Mucosa of descending colon (tissue), 3 donors: ENCODE measurements at places on chromosomes 7 and 10. TPM values are rescaled to one million over a fixed set of nuclear protein-coding genes. Genes with fewer than 3 reads are reported as not detected.

GRCh38 chr10:78164702-78165101 is 131.0 kb downstream of the RPS24 start:
- no peak for DNase-seq

DNA sequence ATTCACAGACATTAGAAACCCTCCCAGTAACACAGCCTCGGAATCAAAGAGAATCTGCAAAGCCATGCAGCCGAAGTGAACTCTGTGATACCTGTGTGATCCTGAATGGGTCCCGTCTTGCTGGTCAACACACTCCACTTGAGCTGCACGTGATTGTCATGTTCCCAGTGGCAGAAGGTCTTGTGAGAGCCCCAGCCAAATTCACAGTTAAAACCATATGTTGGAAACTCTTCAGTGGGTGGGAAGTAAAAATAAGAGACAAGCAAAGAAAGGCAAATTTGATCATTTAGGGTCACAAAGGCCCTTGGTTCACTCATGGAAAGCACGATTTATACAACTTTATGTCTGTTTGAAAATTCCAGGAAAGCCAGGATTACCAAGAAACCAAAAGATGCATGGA is 142.3 kb downstream of the NRP1 start:
- DNase-seq, result no peak

GRCh38 chr10:86642499-86642898 is 11.8 kb upstream of the OPN4 start:
- DNase-seq, result no peak

DNA sequence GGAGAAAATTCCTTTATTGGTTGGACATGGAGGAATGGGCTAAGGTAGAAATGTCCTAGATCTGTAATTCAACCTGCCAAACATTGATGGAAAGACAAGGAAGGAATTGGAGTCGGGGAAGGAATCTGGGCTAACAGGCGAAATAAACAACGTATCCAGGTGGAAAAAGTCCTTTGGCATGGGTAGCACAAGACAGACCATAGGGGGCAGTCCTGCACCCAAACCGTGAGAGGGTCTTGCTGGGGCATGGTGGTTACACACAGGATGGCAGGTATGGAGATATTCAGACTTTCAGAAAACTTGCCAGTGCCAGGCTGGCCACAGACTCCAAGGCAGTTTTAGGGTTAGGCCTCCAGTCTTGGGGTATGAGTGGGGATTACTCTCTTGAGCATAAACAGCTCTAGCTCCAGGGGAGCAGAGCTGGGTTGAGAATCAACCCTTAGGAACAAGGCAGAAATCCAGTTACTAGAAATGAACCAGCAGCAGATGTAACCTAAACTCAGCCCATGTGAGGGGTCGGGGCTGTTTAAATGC is 188.6 kb upstream of the GDF10 start:
- no peak for DNase-seq

DNA sequence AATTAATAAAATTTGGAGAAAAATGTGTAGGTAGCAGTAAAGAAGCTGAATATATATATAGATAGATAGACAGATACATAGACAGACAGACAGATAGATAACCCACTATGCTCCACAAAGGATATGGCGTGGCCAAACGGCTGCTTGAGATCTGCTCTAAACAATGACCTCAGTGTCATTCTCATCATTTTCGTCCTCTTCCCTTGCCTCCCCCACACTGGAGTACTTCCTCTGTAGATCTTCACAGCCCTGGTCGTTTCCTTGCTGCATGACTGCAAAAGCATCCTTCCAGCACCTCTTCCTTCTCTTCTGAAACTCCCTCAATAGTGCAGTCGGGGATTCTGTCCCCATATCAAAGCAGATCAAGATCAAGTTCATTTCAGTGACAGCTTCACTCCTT is 35.6 kb upstream of the ATP6V0A4 start:
- DNase-seq, result no peak

GRCh38 chr10:91286572-91286971 is 66.1 kb downstream of the PCGF5 start:
- DNase-seq, result no peak

DNA sequence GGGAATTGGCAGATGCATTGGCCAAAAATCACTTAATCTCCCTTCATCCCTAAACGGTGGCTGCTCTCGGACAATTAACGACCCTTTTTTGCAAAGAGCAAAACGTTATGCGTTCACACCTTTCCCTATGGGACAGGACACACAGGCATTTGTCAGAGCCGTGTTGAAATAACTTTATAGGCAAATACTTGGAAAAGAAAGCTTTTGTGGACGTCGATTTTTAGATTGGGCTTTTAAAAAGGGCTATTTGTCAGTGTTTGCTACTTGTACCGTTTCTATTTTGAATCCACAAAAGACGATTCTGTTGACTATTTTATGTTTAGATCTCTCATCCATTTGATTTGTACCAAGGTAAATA is 245.6 kb downstream of the SLC25A13 start:
- DNase-seq, result no peak

DNA sequence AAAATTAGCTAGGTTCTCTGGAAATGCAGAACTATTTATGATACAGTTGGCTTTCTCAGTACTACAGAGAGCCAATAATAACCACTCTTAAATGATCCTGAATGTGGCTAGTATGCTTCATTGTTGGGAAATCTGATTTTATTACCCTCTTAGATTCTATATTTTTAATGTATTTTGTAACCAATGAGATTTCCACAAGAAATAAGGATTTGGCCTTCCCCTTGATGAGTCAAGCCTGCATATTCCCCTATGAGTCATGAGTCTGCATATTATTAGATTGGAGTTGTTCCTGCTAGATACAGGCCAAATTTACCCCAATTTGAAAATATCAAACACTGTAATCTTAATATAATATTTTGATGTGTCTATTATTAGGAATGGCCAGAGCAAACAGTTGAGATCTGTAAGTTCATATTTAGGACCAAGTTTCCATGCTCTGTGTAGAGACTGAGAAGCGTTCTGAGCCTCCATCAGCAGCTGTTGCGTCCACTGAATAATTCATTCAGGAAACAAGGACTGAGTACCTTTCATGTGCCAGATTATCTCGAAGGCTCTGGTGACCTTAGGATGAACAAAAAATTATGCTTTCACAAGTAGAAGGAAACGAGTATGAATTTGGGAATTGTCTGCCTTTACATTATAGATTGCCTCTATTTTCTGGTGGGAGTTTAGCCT is 793.4 kb downstream of the NRG3 start:
- DNase-seq, result no peak

DNA sequence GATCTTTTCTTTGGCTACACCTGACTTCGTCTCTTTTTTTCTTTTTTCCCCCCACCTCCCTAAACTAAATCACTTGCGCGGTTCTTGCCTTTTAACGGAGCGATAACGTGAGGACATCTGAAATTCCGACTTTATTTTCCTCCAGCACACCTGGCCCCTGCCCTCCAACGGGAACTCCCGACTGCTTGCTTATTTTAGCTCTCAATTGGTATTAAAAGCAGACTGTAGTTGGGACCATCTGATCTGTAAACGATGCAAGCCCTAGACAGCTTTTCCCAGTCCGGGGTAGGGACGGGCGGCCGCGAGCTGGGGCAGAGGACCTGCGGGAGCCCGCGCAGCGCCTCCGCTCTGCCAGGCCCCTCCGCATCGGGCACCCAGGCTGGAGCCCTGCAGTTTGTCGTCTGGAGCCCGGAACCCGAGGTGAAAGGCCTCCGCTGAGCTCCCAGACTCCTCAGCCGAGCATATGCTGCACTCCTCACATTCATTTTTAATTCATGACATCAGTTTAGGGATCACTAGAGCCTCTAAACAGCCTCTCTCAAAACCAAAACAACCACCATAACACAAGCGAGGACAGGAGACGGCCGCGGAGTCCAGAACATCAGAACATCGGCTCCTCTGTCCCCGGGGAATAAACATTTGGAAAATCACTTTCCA is 10.0 kb upstream of the EMX2 start:
- no peak for DNase-seq

Gene DLG5
- total RNA-seq, result 78.3 TPM

Gene KIF11
- total RNA-seq, result 3.2 TPM

Gene CLDN4
- 450 TPM for total RNA-seq

- no peak for DNase-seq
Measured at GRCh38 chr7:88202799-88203198, 17.0 kb downstream of the SRI start.

GRCh38 chr10:86981716-86982115 is 13.4 kb downstream of the ADIRF start:
- DNase-seq, result no peak

Gene HIF1AN
- 42.3 TPM for total RNA-seq

DNA sequence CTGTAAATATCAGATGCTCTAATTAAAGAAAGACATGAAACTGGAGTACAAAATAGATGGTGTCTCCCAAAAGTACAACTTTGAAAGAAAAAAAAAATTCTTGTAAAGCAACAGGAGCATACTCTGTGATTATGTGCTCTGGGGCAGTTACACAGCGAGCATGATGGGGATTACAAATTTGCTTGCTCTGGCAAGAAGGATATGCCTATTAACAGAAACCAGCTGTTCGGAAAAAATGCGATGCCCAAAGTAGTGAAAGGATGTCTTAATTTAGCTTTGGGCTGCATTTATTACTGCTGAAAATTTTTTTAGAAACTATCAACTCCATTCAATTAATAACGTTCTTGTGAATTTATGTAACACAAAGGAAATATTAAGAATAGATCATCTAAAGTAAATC is 256.9 kb upstream of the TPK1 start:
- no peak for DNase-seq

Gene FFAR4
- total RNA-seq, result 17.4 TPM

DNA sequence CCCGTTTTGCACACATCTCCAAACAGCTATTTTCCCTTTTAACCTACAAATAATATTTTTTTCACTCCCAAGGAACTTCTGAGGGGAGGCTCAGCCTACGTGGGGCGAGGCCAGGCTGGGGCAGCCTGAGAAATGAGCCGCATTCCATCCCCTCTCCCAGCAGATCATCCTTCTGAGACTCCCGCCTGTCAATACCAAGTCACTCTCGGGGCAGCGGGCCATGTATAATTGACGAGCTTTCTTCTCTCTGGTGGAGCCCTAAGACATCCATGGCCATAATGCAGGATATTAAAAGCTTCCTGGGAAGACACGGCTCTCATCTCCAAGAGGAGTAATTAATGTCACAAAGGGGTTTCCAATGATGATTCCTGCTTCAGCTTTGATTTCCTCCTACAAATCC is 37.8 kb upstream of the CHST15 start:
- no peak for DNase-seq

- no peak for DNase-seq
Measured at GRCh38 chr10:58952747-58953466, 223.5 kb upstream of the PHYHIPL start.

- DNase-seq, result no peak
Measured at GRCh38 chr10:58570979-58571378, 58.3 kb downstream of the BICC1 start.

- DNase-seq, result no peak
Measured at GRCh38 chr10:80492848-80493521, 38.9 kb downstream of the TSPAN14 start.

- DNase-seq, result no peak
Measured at GRCh38 chr7:90568213-90568612, 27.9 kb upstream of the CDK14 start.

GRCh38 chr7:35736725-35737124 is 41.8 kb upstream of the HERPUD2 start:
- no peak for DNase-seq

DNA sequence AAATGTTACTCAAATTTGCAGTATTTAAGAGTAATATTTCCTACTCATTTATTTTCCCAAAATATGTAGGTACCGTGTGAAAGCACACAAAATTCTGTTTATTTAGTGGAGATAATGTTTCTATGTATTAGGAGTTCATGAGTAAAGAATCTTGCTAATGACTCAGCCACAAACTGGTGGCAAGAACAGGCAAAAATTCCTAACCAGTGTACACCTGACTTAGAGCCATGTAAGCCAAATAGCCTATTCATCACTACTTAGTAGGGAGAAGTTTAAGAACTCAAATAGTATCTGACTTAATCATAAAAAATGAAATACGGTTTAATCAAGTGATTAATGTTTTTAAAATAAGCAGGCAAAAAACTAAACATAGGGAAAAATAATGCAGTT is 169.0 kb downstream of the SRPK2 start:
- no peak for DNase-seq

- no peak for DNase-seq
Measured at GRCh38 chr10:127018298-127018650, 113.0 kb downstream of the DOCK1 start.

Gene FAM25G
- not detected for total RNA-seq

GRCh38 chr10:80700252-80700651 is 162.6 kb downstream of the SH2D4B start:
- no peak for DNase-seq

Gene SFTPA1
- 1.0 TPM for total RNA-seq

Gene CRYGN
- not detected for total RNA-seq

DNA sequence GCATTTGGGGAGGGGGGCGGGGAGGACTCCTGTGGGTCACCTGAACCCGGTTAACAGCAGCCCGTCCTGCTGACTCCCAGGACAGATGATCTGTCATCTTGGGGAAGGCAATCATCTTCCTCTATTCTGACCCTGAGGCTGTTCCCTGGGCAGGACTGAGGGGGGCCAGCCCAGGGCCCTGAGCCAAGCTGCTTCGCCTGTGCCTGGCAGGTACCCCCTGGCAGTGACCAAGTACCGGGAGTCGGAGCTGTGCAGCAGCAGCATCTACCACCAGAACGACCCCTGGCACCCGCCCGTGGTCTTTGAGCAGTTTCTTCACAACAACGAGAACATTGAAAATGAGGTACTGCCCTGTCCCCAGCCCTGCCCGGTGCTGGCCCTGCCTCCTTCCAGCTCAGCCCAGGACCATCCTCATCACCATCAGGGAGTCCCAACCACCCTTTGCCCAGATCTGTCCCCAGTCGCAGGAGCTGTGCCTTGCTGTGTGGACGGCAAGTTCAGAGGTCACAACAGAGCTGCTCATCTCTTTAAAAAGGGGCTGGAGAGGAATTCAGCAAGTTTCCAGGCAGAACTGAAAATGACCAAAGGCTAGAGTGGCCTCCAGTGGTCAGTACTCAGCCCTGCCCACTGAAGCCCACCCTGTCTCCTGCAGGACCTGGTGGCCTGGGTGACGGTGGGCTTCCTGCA is 8.1 kb downstream of the AOC1 start:
- DNase-seq, result no peak

GRCh38 chr10:4241724-4242345 is 456.8 kb upstream of the KLF6 start:
- no peak for DNase-seq

- no peak for DNase-seq
Measured at GRCh38 chr7:80981405-80981804, 62.6 kb upstream of the SEMA3C start.

- DNase-seq, result no peak
Measured at GRCh38 chr7:130303127-130303526, 10.2 kb downstream of the CPA4 start.

Gene NPFFR1
- total RNA-seq, result 0.06 TPM

GRCh38 chr10:110793128-110793812 is 78.5 kb upstream of the PDCD4 start:
- DNase-seq, result no peak

Gene CFTR
- 176 TPM for total RNA-seq

DNA sequence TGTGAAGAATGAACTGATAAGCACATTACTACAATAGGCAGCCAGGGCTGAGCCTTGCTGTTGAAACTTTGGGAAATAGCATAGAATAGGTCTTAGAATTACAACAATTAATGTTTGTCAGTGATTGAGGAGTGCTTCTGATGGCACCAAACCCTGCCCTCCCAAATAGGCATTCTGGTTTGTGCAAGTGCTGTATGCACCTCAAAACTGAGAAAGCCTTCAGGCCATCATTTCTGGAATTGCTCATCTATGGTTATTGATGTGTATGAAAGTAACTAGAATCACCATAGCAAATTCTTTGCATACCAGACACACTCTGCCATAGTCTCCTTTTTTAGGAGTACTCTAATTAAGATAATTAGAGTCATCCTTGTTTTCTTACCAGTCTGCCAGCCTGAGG is 585.0 kb upstream of the MBL2 start:
- DNase-seq, result no peak

GRCh38 chr10:97812696-97813095 is 36.9 kb upstream of the GOLGA7B start:
- no peak for DNase-seq
